ENCODE measurements at places on chromosomes 1 and 21.

- no peak for DNase-seq
These were observed 14.7 kb downstream of the BTBD19 start for GRCh38 chr1:44822981-44823451.

- DNase-seq: no peak
These were observed 1.5 kb upstream of the KIF17 start for GRCh38 chr1:20719261-20719660.

- DNase-seq: no peak
These were observed 214.1 kb upstream of the USP24 start for GRCh38 chr1:55428944-55429931.

- no peak for DNase-seq
These were observed 10.3 kb upstream of the TTF2 start for GRCh38 chr1:117049857-117050256.

DNA sequence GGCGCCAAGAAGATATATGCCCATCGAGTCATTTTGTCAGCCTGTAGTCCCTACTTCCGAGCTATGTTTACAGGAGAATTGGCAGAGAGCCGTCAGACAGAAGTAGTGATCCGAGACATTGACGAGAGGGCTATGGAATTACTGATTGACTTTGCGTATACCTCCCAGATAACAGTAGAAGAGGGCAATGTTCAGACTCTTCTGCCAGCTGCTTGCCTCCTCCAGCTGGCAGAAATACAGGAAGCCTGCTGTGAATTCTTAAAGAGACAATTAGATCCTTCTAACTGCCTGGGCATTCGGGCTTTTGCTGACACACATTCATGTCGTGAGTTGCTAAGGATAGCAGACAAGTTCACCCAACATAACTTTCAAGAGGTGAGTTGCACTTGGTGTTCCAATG, 19.1 kb downstream of the KLHL20 start:
- DNase-seq: no peak

GRCh38 chr1:30159015-30159414, 564.4 kb downstream of the MATN1 start:
- DNase-seq: no peak

GRCh38 chr1:236284291-236284721, 2.5 kb upstream of the ERO1B start:
- no peak for DNase-seq

DNA sequence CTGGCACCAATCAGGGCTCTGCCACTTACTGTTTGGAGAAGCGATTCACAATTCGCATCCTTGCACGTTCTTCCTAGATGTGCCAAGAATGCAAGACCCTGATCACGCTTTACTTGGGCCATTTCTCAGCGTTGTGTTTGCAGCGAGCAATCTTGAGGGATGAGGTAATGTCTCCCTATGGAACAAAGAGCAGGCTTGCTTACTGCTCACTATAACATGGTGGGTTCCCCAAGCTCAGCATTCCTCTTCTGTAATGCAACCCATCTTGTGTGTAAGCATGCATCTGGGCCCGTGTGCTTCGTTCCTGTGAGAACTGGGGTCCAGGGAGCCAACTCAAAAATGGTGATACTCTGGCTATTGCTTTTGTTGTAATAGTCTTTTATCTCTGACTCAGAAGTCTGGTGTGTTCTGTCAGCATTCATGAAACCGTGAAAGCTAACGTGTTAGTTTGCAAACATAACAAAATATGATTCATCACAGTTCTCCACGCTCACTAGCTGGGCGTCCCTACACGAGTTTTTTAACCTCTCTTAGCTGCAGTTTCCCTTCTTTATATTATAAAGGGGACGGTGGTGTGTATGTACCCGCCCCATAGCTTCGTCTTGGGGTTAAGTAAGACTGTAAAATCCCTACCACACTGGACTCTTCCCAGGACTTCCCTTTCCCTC, 33.3 kb downstream of the DNTTIP2 start:
- DNase-seq: peak; percentile 30

DNA sequence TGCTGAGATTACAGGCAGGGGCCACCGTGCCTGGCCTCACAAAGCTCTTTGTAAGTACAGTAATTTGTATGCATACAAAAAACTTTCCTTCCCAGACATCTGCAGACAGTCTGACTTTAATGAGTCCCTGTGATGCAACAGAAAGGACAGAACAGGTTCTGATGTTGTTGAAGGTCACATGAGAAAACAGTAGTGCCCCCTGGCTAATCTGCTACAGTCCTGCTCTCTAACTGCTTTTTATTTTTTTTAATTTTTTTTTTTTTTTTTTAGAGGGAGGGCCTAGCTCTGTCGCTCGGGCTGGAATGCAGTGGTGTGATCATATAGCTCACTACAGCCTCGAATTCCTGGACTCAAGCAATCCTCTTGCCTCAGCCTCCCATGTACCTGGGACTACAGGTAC, 36.7 kb downstream of the ACBD3 start:
- no peak for DNase-seq

- DNase-seq: no peak
These were observed 23.9 kb upstream of the SPATA6 start for GRCh38 chr1:48495911-48496310.

GRCh38 chr1:4110888-4111287, 210.8 kb upstream of the C1orf174 start:
- DNase-seq: no peak

DNA sequence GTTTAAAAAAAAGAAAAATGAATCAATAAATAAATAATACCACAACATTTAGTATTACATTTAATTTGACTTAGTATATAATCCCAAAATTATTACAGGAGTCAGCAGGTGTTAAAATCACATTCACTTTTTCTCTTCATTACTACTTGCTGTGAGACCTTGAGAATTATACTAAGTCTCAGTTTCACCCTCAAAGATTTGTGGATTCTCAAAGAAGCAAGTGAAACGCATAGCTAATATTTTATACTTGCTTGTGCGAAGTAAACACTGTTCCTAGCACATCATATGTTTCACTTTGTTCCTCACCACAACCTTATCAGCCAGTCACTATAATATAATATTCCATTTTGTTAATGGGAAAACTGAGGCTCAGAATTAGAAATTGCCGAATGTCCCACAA, 4.0 kb downstream of the CLCA1 start:
- no peak for DNase-seq

- DNase-seq: no peak
These were observed 69.2 kb upstream of the PDE9A start for GRCh38 chr21:42584296-42584641.

GRCh38 chr1:64757213-64757612, 12.3 kb downstream of the RAVER2 start:
- peak; percentile 25 for DNase-seq

DNA sequence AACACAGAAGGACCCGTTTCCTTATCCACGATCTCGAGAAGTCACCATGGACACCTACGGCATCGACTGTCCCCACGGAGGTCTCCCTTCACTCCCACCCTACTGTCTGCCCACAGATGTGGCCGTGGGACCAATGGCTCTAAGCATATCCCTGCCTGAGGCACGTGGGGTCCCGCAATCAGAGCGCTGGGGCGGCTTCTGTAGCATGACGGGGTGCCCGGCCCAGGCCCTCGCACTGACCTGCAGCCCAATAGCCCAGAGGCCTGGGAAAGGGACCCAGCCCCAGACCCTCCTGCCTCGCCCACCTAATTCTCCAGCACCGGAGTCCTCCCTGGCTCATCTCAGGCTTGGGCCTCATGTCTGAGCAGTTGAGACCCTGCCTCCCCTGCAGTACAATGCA, 132.5 kb downstream of the NPHP4 start:
- DNase-seq: no peak

DNA sequence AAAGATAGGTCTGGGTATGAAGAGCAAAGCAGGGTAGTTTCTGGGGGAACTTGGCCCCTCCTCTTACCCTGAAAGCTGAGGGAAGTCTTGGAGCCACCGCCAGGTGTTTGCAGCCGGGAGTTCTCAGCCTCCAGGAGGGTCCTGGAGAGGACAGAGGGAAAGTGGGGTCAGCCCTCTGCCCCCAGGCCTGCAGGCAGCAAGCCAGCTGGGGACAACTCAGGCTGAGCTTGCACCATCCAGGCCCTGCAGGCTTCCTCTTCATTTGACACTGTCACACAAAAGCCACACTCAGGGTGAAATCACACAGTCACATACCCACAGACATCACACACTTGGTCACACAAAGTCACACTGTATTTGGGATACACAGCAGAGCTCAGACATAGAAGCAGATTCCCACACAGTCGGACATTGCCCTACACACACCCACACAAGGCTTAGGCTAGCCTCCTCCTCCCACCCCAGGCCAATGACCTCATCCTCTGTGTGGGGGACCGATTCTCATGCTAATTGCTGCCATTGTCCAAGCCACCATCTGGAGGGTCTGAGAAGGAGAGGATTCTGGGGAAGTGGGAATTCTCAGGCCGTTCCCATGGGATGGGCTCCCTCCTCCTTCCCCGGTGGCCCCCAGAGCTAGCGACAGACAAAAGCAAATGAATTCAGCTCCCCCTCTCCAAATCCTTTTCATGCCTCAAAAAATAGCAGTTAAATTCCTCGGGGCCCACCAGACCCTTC, 3.7 kb downstream of the NES start:
- DNase-seq: no peak

DNA sequence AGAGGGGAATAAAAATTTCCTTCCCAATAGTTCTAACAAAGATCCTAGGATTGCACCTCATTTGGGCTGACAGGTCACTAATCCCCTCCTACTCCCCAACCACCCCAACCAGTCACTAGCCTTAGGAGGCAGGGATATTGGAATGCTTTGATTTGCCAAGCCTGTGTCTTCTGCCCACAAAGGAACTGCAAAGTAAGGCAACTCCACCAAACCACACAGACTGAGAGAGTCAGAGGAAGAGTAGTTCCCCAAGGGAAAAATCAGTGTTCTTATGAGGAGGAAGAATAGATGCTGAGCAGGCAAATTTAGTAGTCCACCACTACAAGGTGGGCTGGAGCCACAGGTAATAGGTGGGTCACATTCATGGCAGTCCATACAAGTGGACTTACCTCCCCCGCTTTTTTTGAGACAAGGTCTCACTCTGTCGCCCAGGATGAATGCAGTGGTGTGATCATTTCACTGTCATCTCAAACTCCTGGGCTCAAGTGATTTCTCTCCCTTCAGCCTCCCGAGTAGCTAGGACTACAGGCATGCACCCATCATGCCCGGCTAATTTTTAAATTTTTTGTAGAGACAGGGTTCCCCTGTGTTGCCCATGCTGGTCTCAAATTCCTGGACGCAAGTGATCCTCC, 3.7 kb upstream of the TMEM39B start:
- DNase-seq: no peak

- DNase-seq: no peak
These were observed 93.4 kb downstream of the ADARB1 start for GRCh38 chr21:45167796-45168222.

- no peak for DNase-seq
These were observed 217.9 kb upstream of the NRIP1 start for GRCh38 chr21:15282665-15283064.

- peak; percentile 54 for DNase-seq
These were observed 6.3 kb downstream of the HPCA start for GRCh38 chr1:32892368-32893197.

- no peak for DNase-seq
These were observed 140.8 kb downstream of the ZNF644 start for GRCh38 chr1:90881034-90881433.

GRCh38 chr1:160625725-160626498, 20.9 kb downstream of the SLAMF1 start:
- no peak for DNase-seq

DNA sequence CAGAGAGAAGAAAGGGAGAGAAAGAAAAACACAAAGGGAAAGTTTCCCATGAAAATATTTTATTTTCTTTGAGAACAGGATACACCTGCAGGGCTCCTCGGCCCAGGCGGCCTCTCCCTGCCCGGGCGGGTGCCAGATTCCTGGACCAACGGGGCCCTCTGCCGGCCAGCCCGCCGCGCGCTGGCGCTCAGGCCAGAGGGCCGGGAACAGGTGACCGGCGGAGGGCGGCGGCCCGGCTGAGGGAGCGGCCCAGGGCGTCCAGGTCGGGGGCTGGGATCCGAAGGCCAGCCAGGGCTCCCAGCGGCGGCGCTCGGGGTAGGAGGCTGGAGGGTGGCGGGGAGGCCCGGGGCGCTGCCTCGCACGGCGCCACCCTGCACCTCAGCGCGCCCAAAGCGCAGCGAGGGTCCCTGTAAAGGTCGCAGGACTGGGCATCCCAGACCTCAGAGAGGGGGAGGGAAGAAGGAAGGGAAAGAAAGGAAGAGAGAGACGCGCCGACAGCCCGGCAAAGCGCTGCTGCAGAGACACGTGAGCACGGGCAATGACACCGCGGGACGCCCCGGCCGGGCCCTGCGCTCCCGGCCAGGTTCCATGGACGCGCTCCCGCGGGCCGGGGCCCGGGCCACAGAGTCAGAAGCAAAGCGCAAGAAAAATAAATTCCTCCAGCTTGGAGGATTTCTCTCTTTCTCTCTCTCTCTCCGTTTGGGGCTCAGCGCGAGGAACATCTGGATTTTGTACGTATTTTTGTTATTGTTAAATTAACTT, 927 bp downstream of the WNT9A start:
- DNase-seq: peak; percentile 87

- peak; percentile 17 for DNase-seq
These were observed 21.0 kb downstream of the SLC27A3 start for GRCh38 chr1:153795934-153796785.

DNA sequence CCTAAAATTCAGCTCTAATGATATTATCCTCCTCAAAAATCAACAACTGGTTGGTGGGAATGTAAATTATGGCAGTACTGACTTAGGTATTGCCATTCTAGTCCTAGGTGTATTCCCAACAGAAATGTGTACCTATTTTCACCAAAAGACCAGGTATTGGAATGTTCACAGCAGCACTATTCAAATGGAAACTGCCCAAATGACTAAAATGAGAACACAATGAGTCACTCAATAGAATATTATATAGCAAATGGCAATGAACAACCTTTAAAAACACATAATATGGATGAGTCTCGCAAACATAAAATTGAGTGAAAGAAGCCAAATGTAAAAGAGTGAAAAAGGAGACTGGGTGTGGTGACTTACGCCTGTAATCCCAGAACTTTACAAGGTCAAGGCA, 44.9 kb downstream of the GADD45A start:
- no peak for DNase-seq

GRCh38 chr1:11594625-11595024, 59.6 kb downstream of the FBXO2 start:
- DNase-seq: no peak

GRCh38 chr1:166601650-166602278, 237.5 kb upstream of the POGK start:
- DNase-seq: no peak
